ENCODE measurements at places on chromosomes 3 and 15. TPM values are rescaled to one million over a fixed set of nuclear protein-coding genes. Genes with fewer than 3 reads are reported as not detected.

- no peak for DNase-seq
These were observed 6.8 kb upstream of the ADAMTS17 start for GRCh38 chr15:100348578-100348977.

- DNase-seq = peak; percentile 77
These were observed 393.5 kb downstream of the RSL24D1 start for GRCh38 chr15:54803134-54803808.

- DNase-seq = no peak
These were observed 14.5 kb downstream of the TMEM158 start for GRCh38 chr3:45211466-45212094.

GRCh38 chr3:195738274-195739044 lies 17.7 kb downstream of the MUC20 start:
- DNase-seq = no peak

- no peak for DNase-seq
These were observed 14.1 kb downstream of the SYNM start for GRCh38 chr15:99118801-99119546.

- DNase-seq = peak; percentile 79
These were observed 26.5 kb downstream of the DAPK2 start for GRCh38 chr15:64019764-64020163.

GRCh38 chr3:53845103-53845880 lies 927 bp downstream of the CHDH start:
- DNase-seq = no peak

DNA sequence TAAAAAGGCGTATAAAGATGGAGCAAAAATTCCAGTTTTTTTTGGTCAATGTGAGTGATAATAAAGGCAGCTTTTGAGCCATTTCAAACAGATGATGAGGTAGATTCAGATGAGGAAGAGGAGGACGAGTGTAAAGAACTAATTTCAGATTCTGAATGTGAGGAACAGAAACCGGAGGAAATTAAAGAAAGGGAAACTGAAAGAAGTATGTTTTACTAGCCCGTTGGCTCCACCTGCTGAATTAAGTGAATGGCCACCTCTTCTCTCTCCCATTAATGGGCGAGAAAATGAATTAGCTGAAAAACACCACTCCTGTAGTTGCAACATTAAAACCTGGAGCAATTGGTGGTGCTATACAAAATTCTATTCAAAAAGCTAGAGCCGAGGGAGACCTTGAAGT lies 55.4 kb downstream of the CYP19A1 start:
- no peak for DNase-seq

Gene CFAP20DC
- 8.2 TPM for total RNA-seq

Gene ABTB1
- total RNA-seq = 5.2 TPM

Gene VGLL4
- 66.5 TPM for total RNA-seq

Measured in LHCN-M2 (cell line).